Activated CD4-positive, alpha-beta T cell treated with anti-CD3 and anti-CD28 coated beads for 4 hours (primary cell): ENCODE measurements at places on chromosomes 3 and 15.

- no peak for DNase-seq
Observed at GRCh38 chr15:63608989-63609388, 11.8 kb downstream of the FBXL22 start.

GRCh38 chr3:157672061-157672460, 168.8 kb upstream of the VEPH1 start:
- no peak for DNase-seq

DNA sequence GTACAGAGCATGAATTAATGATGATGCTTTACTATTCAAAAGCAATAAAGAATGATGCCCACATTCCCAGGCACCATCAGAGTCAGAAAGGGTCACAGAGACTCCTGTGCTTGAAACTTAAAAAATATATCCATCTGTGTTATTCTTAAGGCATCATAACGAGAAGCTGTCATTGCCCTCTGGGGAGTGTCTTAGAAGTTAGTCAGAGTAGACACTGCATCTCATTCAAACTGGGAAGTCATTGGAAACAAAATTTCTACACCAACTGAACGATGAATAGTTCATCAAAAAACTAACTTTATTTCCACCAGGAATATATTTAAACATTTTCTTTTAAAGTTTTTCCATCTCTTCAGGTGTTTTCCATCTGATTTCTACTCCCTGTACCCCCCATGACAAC, 122.9 kb downstream of the RFTN1 start:
- DNase-seq: no peak

- DNase-seq: no peak
Observed at GRCh38 chr15:91308199-91308598, 208.1 kb downstream of the SV2B start.

- DNase-seq: no peak
Observed at GRCh38 chr3:1072041-1072440, 20.8 kb upstream of the CNTN6 start.

DNA sequence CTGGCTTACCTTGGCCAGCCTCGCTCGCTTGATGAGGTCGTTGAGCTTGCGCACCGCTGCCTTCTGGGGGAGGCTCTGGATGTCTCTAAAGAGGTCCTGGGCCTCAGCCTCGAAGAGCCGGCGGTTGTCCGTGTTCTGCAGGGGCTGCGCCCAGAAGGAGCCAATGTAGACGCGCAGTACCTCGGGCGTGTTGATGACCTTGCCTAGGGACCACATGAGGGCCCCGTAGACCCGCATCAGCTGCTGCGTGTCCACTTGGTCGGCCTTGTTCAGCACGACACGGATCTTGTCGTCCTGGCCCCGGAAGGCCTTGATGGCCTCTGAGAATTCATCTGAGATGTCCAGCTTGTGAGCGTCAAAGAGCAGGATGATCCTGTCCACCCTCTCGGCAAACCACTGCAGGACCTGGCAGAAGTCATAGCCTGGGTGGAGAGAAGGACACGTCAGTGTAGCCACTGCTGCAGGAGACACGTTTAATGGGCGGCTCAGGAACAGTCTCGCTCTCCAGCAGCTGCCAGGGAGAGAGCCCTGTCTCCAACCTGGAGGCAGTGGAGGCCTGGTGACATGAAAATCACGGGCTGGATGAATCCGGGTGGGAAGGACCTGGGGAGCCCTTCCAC, 25.5 kb upstream of the SPTBN5 start:
- DNase-seq: no peak

DNA sequence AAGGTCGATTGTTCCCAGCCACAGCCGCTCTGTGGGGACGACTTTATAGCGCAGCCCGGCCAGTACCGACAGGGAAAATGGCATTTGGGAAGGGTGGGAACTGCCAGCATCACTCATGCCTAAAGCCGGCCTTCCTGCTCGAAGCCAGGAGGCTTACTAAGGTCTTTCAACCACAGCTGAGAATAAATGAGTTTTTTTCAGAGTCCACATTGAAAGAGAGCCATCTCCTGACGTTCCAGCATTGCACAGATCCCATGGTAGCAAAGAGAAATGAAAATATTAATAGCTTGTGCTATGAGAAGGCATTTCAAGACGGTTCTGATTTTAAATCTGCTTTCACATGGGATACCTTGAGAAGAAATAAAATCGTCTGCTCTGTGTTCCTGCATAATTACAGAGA, 230.2 kb upstream of the IGF1R start:
- no peak for DNase-seq

DNA sequence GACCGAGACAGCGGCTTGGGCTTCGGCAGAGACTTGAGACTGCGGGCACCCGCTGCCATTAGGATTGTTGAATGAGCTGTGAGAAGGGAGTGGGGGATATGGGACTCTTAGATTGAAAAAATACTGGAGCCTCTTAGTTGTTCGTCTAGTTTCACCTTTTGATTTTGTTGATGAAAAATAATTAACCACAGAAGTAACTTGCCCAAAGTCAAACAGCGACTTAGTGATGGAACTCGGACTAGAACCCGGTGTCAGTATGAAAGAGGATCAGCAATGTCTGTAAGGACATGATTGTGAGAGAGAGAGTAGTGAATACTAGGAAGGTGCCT, 510 bp upstream of the GOLGB1 start:
- no peak for DNase-seq

- DNase-seq: no peak
Observed at GRCh38 chr15:88255087-88255483, 1.5 kb downstream of the NTRK3 start.

DNA sequence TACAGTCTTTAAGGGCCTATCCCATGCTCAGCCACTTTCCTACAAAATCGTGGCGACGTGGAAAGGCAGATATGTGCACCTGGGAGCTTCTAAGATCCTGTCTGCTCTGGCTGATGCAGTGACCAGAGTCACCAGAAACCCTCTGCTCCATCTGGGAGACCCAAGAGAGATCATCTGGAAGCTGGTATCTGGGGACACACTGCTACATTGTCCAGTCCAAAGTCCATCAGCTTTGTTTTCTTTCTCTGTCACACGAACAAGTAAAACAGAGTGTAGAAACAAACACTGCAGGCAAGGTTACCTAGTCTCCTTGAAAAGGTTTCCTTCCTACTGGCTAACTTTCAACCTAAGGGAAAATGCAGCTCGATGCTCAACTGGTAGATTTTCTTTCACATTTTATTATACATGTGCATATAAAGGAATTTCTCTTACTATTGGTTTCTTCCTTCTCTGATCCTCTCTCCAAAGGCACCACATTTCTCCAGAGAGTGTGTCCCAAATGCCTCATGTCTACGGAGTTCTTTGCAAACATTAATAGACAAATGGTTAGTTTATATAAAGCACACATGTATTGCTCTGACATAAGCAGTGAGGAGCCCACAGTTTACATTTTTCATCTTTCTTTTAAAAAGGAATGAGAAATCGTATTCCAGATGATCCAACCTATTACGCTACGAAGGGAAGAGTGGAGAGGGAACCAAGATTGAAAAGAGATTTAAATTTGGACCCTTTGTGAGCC, 8.3 kb upstream of the GREM1 start:
- DNase-seq: no peak

DNA sequence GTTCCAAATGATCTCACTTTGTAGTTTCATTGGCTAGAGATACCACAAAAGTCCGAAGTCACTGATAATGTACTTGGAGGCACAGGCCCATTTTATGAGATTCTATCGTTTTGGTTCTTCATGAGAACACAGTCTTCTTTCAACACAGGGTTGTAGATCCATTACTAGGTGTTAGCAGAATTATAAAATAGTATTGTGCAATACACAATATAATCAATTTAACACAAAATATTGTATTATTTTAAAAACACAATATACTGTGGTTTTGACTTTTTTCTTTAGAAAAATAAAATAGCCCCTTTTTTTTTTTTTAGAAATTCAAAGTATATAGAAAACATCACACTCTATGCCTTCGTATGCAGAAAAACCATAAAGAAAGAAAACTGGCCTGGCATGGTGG, 138.6 kb upstream of the TSC22D2 start:
- no peak for DNase-seq

GRCh38 chr3:105752791-105753415, 115.9 kb downstream of the CBLB start:
- DNase-seq: peak; percentile 29

- no peak for DNase-seq
Observed at GRCh38 chr15:69400850-69401249, 13.3 kb upstream of the KIF23 start.

GRCh38 chr15:100703032-100703578, 100.7 kb downstream of the ASB7 start:
- DNase-seq: no peak

GRCh38 chr3:180189310-180189648, 152.5 kb upstream of the PEX5L start:
- no peak for DNase-seq

DNA sequence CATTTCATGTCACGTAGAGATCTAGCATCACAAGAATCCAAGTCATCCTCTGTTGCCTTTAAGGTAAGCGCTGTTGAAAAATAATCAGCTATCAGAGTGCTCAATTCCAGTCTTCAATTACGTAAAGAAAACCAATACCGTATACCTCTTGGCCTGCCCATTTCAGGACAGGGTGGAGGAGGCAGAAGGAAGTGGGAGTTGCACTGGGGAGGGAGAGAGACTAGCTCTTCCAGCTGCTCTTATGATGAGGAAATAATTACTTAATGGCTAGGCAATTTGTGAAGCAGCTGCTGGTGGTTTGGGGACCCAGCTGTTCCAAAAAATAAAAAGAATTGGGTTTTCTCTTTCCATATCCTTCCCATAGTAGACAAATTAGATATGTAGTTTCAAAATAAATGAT, 365.8 kb upstream of the MCTP2 start:
- no peak for DNase-seq

GRCh38 chr3:97970956-97971620, 1.1 kb downstream of the RIOX2 start:
- DNase-seq: no peak

DNA sequence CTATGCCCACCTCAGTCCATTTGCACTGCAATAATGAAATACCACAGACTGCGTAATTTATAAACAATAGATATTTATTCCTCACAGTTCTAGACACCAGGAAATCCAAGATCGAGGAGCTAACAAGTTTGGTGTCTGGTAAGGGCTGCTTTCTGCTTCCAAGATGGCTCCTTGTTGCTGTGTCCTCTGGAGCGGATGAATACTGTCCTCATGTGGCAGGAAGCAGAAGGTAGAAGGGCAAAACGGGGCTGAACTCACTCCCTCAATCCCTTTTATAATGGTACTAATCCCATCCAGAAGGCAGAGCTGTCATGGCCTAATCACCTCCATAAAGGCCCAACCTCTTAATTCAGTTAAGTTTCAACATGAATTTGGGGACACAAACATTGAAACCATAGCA, 75.3 kb downstream of the P2RY1 start:
- no peak for DNase-seq

- no peak for DNase-seq
Observed at GRCh38 chr15:100863796-100864267, 15.8 kb upstream of the ALDH1A3 start.
